ENCODE measurements at places on chromosomes 11 and 22.

GRCh38 chr11:11947825-11948224 lies 60.6 kb downstream of the DKK3 start:
- no peak for DNase-seq

DNA sequence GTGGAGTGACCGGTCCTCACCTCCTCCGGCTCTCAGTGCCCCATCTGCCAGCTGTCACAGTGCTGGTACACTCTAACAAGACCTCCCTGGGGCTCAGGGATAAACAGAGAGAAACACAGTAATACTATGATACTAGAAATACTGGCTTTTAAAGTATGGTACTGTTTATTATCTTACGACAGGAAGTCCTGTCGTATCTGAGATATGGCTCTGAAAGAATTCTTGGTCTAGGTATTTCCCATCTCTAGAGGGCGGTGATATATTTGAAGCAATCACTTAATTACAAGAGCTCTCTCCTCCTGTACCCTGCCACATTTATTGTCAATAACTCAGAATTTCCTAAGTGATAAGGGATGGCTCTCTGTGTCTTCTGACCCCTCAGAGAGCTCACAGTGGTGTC lies 119.1 kb downstream of the RRM1 start:
- no peak for DNase-seq

DNA sequence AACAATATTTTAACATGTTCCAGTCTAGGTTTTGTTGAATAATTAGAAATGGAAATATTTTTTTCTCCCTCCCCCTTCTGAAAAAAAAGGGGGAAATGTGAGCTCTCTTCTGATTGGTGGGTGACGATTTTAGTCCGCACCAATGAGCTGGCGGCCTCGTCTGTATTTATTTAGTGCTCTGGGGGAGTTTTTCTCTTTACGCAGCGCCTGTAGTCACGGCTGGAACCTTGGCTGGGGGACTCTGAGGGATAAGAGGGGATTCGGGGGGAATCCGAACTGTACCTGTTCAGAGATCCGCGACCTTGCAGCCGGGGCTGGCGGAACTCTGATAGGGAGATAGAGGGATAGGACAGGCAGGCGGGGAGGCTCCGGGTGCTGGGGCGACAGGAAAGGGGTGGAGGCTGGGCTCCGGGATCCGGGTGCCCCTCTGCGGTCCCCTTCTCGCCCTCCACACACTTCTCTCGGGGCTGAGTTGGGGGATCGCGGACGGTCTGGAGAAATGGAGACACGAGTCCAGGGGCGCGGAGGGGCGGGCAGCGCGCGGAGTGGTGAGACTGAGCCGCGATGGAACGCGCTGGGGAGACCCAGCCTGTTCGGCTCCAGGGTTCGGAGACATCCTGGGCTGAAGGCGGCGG lies 99.7 kb upstream of the HSD17B12 start:
- DNase-seq, result no peak

- DNase-seq, result no peak
Observed at GRCh38 chr11:109864151-109864661, 229.0 kb upstream of the ZC3H12C start.

DNA sequence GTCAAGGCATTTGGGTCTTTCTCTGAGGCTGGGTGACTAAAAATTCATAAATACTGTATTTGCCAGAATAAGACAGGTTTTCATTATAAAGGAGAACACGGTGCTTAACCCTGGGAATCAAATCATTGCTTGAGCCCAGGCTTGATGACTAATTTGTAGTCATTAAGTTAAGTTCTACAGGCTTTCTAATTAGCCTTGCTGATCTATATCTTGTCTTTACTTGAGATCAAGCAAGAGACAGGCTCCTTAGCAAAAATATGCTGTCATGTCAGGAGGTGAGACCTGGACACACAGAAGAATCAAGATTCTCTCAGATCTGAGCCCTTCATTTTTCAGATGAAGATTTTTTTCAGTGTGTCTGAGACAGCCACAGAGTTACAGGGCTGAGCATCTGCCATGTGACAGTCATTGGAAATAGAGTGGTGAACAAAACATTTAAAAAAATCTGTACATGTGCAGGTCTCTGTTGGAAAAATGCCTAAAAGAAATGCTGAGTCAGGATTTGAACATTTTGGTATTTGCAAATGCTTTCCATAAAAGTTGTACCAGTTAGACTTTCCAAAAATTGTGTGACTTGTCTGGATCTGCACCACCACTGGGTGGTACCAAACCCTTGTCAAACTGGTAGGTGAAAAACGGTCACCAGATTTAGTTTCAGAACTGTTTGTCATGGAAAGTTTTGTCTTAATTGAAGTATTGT lies 14.6 kb downstream of the ACAT1 start:
- DNase-seq, result no peak

- no peak for DNase-seq
Observed at GRCh38 chr11:19253817-19254216, 13.1 kb upstream of the E2F8 start.

All from stimulated activated CD8-positive, alpha-beta memory T cell treated with anti-CD3 and anti-CD28 coated beads, Interleukin-12 subunit alpha, Interleukin-12 subunit beta, amount 100 ng/mL, for 1 hour (primary cell).